Stimulated activated CD8-positive, alpha-beta memory T cell treated with anti-CD3 and anti-CD28 coated beads, Interleukin-15, amount 100 ng/mL, for 48 hours (primary cell): ENCODE measurements at places on chromosomes 13 and 19.

DNA sequence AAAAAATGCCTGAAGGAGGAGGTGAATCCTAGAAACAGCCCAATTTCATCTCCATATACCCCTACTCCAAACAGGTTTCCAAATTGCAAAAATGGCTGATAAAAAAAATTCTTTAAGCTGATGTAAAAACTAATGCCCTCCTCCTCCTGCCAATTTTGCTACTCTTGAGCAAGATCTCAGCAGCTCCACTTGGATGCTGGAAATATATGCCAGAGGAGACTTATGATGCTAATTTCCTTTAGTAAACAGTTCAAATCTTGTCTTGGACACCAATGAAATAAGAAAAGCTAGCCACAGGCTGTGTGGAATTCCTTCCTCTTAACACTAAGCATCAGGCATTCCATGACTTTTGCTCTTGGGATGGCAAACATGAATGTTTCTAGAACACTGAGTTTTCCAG, 67.5 kb downstream of the INSR start:
- DNase-seq = no peak

- DNase-seq = no peak
These were observed 54.6 kb downstream of the NAA16 start for GRCh38 chr13:41365631-41366030.

GRCh38 chr19:49875857-49876421, 1.2 kb downstream of the AKT1S1 start:
- DNase-seq = no peak

GRCh38 chr19:49502866-49503581, 6.8 kb downstream of the RPS11 start:
- no peak for DNase-seq

- DNase-seq = no peak
These were observed 32.6 kb downstream of the ZNF846 start for GRCh38 chr19:9735986-9736385.

DNA sequence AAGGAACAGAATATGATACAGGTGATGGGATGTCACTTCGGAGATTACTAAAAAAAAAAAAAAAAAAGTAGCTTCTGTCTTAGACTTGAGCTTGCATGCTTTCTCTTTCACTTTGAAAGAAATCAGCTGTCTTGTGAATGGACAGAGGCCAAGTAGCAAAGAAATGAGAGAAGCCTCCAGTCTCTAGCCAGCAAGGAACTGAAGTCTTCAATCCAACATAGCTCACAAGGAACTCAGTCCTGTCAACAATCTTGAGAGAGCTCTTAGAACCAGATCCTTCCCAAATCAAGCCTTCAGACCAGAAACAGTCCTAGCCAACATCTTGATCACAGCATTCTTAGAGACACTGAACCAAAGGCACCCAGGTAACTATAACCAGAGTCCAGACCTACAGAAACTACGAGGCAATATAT, 7.7 kb downstream of the N4BP2L2 start:
- no peak for DNase-seq

- DNase-seq = no peak
These were observed 116.5 kb downstream of the RBM26 start for GRCh38 chr13:79289571-79289970.

DNA sequence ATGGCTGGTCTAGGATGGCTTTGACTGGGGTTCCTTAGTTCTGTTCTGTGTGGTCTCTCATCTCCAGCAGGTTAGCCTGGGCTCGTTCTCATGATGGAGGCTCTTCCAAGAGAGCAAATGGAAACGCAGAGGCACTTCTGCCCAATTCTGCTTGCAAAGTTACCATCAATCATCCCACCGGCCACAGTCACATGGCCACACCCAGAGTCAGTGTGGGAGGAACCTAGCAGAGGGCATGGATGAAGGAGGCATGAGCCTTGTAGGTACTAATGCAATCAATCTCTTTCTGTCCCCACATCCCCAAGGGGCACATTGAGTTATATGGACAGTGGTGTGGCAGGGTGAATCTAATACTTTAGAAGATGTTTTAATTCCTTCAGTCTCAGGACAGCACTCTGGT, 207.2 kb downstream of the ZNF536 start:
- DNase-seq = no peak

- no peak for DNase-seq
These were observed 1.4 kb downstream of the PSMD8 start for GRCh38 chr19:38375748-38376147.

DNA sequence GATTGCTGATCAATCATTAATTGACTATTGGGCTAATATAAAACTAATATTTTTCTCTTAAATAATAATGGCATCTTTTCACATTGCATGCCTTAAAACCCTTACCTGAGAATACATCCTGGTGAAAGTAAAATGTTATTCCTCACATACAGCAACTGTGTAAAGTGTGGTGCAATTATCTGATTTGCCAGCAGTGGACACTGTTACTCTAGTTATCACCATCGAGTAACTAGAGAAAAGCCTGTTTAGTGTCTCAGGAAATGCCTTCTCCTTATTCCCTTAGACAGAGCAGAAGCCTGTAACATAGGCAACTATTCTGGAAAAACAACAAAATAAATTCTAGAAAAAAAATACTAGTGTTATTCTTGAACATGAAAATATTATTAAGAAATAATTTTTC, 459.8 kb downstream of the FGF14 start:
- DNase-seq = no peak

- DNase-seq = no peak
These were observed 97.3 kb upstream of the SOX1 start for GRCh38 chr13:111969551-111970135.

DNA sequence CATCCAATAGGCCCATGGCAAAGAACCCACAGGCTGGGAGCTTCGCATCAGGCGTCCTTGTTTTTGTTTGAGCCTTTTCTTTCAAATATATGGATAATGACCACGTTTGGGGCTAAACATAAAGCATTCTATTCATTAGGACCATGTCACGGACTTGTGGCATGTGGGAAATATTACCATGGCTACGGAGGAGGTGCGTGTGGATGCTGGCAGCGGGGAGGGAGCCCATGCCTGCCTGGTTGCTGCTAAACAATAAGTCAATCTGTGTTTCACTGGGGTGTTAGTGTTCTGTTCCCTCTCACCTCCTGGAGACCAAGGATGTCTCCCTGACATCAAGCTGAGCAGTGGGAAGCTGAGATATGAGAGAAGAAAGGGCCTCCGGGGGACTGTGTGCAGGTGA, 121.1 kb downstream of the IRS2 start:
- no peak for DNase-seq

DNA sequence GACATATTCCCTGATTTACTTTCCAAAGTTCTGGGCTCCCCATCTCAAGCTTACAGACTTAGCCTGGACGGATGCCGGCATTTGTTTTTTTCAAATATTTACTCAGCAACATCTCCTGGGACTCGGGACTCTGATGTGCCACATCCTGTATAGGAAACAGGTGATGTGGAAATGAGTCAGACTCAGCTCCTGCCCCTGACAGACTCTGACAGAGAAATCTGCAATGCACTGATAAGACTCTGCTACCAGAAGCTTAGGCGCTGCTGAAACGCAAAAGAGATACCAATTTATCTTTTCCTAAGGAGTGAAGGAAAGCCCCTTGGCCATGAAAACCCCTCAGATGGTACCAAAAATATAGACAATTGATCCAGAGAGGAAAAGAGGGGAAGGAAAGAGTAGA, 16.2 kb downstream of the LAIR2 start:
- no peak for DNase-seq

- no peak for DNase-seq
These were observed 70.7 kb upstream of the GTF3A start for GRCh38 chr13:27353708-27354107.

- no peak for DNase-seq
These were observed 32.0 kb upstream of the ASF1B start for GRCh38 chr19:14168259-14168972.

GRCh38 chr13:52642131-52642530, at the start of gene HNRNPA1L2:
HNRNPA1L2 (plus strand) TSS chr13:52642431; CDS start chr13:52642493, 62 bp downstream.
- no peak for DNase-seq

- DNase-seq = no peak
These were observed 8.5 kb upstream of the PEX11G start for GRCh38 chr19:7497292-7497691.

DNA sequence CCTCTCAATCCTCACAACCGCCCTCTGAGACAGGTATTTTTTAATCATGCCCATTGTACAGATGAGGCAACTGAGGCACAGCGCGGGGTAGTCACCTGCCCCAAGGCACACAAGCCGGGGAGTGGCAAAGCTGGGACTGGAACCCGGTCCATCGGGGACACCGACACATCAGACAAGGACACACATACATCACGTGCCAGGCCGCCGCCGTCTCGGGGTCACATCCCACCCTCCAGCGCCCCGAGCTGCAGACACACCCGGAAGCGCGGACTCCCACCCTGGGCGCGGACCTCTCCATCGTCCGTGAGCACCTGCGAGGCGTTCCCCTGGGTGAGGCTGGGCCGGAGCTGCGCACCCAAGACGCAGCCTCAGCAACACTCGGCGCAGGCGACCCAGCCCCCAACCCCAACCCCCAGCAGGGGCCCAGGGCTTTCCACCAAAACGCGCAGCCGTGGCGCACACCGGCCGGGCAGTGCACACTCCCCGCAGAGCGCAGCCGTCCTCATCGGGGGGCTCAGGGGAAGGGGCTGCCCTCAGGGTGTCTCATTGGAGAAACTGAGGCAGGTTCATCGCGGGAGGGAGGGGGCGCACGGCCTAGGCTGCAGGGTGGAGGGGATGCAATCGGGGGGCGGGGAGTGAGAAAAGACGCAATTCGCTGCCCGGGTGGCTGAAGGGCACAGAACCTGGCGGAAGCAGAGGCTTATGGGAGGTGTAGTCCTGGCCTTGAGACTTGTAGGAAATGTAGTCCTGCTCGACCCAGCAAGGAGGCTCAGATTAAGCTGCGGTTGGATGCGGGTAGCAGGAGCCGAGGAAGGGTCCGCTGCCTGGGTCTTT, 1.9 kb upstream of the LMTK3 start:
- no peak for DNase-seq

DNA sequence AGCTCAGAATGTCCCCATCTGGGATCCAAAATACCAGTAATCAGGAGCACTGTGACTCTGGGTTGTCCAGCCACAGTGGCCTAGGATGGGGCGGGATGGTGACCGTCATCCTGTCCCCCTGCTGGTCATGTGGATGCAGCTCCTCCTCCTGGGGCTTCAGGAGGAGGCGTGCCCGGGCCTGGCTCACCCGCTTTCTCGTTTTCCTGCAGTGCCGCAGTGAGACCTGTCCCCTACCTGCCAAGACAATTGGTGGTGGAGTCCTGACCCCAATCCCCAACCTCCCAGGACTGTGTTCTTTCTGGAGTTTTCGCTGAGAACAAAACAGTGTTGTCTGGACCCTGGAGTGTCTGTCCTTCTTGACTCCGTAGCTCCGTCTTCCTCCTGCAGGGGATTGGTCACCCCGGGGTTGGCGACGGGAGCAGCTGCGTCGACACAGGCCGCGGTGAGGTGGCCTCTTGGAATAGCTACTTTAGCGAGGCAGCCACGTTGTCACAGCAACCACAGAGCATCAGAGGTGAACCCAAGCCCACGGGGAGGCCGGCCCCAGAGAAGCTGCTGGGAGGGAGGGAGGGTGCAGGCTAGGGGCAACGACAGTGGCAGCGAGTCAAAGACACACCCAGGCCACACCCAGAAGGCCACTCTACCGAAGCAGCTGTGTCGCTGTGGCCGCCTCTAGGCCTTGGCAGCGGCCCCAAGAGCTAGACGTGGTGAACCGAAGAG, 10.2 kb upstream of the EMC10 start:
- DNase-seq = no peak

DNA sequence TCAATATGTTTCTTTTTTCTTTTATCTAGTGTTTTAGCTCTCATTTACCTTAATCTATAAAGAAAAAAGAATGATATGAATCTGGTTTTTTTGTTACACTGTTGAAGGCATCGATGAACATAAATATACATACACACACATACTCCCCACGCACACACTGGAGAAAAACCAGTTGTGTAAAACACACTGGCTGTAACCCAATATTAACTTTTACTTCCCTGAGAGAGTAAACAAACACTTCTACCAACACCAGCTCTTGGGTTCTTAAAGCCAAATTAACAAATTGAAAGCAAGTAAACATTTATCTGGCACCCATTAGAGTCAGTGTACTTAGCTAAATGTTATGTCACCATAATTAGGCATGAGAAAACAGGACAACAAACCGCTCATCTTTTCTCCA, 145.7 kb downstream of the ABCC4 start:
- no peak for DNase-seq

DNA sequence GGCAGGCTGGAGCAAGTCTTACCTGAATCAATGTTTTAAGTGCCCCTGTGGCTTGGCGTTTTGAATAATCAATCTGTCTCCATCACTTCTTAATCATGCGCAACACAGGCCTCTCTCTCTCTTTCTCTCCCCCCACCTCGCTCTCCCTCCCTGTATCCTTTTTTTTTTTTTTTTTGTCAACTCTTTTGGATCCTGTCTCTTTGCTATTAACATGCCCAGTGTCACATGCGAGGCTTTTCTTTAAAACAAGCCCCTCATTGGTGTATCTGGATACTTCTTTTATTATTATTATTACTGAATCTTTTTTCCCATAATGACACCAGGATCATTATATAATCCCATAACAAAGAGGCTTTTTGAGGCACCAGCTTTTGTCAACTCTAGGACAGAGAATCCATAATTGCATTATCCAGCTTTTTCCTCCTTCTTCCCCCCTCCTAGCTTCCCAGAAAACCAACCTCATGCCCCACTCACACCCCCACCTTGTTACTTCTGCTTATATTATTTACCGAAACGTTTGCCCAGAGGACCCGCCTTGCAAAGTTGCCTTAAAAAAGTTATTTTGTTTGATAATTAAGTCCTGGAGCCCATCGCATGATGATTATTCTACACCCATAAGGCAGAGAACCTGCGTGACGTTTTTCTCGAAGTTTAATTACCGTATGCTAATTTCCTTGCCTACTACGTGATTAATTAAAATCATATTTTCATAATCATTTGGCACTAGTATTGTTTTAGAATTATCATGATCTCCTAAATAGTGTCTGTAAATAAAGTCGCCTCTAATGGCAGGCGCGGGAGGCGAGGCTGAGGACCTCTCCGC, 148.1 kb upstream of the ZNF536 start:
- no peak for DNase-seq

- DNase-seq = no peak
These were observed 110.9 kb downstream of the SACS start for GRCh38 chr13:23322353-23323336.

DNA sequence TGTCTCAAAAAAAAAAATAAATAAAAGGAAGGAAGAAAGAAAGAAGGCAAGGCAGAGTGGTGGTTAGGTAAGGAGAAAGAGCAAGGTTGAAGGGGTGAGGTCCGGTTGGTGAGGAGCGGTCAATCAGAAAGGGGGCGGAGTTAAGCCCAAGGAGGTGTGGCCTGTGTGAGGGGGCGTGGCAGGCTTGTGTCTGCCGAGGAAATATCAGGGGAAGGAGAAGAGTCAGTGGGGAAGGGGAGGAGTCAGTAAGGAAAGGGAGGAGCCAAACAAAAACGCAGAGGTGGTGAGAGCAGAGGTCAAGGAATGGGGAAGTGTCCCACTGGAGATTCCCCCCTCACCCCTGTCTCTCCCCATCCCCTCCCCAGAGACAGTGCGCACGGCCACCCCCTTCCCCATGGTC, 5.9 kb downstream of the CACNG7 start:
- DNase-seq = no peak
